ENCODE measurements at places on chromosomes 6 and 20. TPM values are rescaled to one million over a fixed set of nuclear protein-coding genes. Genes with fewer than 3 reads are reported as not detected.

PCSK2 gene
- not detected for total RNA-seq

EPB41L1 gene
- total RNA-seq: 25.3 TPM

EYA2 gene
- total RNA-seq: 0.14 TPM

APOM gene
- total RNA-seq: 1.1 TPM

PI16 gene
- not detected for total RNA-seq

SDHAF4 gene
- total RNA-seq: 15.7 TPM

RIMS4 gene
- 3.2 TPM for total RNA-seq

CDKAL1 gene
- 14.5 TPM for total RNA-seq

DNA sequence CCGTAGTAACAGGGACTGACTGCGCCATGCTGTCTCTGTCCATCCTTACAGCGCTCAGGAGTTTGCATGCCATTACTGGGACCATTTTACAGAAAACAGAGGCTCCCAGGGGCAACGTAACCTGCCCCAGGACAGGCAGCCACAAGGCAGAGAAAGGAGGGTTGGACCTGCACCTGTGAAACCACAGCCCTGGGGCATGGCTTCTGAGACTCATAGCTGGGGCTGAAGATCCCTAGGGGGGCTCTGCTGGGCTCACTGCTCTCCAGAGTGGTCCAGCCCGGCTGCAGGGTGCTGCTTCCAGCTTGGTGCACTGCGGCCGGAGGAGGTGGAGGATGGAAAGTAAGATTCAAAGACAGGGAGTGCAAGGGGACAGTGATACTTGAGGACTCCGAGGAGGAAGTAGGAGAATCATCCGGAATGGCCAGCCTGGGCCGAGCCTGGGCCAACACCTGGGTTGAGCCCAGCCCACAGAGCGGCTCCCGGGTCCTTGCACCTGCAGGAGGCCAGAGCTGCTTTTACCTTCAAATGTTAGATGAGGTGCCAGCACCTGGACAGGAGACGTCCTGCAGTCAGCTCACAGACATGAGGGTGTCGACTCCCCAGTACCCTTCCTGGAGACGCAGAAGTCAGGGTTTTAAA is 183.2 kb downstream of the CDH4 start:
- DNase-seq: no peak

DNA sequence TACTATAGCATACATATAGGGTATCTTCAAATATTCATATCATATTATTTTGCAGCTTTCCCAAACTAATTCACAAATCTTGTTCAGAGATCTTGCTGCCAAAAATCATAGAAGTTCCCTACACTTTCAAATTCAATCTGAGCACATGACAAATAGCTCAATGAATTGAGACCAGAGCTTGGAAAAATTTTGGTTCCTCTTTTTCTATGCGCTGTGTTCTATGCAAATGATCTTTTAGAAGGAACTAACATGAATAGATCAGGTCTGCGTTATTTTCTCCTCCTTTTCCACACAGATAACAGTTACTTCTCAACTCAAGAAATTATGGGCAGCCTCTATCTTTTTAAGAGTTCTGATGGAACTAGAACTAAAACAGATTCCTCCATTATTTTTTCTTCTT is 316.3 kb downstream of the ARHGAP18 start:
- DNase-seq: no peak

GRCh38 chr6:111823831-111824607 is 49.2 kb downstream of the FYN start:
- no peak for DNase-seq

DNA sequence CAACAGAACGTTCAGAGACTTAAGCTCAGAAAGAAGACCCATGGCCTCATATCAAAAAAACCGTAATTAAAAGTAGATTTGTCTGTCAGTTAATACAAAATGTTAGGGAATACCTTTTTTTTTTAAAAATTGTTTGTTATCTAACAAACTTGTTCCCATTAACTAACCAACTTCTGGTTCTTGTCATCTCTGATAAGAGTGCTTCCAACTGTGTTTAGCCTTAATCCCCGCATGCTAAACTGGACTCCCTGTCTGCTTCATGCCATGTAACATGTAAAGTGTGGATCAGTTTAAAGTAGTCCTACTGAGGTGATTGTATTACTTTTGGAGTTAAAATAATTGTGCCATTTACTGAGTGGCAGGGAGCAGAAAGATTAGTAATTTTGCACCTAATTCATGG is 6.3 kb downstream of the JARID2 start:
- no peak for DNase-seq

GRCh38 chr20:20679316-20679715 is 33.1 kb downstream of the RALGAPA2 start:
- DNase-seq: no peak

GRCh38 chr6:144065213-144065660 is 30.1 kb downstream of the SF3B5 start:
- no peak for DNase-seq

GRCh38 chr20:56453352-56453751 is 15.1 kb upstream of the RTF2 start:
- no peak for DNase-seq

DNA sequence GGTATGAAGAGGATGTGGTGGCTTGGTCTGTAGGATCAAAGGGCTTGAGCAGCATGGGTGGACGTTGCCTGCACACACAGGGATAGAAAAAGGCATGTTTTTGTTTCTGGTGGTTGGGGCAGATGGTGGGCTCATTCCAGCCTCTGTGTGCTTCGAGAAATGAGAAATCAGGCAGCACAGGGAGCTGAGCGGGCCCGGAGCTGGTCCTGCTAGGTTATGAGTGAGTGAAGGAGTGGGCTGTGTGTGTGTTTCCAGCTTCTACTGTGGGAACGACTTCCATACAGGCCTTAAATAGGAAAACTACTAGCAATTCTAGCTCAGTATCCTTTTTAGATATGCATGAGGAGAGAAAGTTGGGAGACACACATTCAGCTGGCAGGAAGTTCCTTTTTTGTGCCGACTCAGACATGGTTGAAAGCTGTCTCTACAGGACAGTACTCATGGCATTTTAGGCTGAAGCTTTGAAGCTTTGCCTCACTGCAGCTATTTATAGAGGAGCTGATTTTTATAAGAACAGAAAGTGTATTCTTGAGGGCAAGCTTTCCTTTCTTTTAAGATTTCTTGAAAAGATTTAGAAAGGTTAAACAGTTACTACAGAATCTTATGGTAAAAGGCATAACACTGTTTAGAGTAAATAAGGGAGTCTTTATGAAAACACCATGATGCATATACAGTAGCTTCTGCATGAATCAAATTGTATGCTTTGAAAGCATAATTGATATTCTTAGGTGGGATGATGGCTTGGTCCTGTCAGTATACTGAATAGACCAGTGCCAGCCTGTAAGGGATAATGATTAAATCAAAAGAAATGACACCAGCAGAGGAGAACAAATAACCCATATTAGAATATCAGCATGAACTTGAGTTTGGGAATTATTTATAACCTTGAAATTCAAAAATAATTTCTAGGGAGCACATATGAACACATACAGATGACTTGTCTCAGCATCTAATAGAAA is 104.0 kb upstream of the MAN1A1 start:
- no peak for DNase-seq

GRCh38 chr20:45576995-45577394 is 2.1 kb downstream of the WFDC8 start:
- DNase-seq: no peak

- no peak for DNase-seq
Observed at GRCh38 chr20:63697868-63698545, 1.6 kb downstream of the TNFRSF6B start.

DNA sequence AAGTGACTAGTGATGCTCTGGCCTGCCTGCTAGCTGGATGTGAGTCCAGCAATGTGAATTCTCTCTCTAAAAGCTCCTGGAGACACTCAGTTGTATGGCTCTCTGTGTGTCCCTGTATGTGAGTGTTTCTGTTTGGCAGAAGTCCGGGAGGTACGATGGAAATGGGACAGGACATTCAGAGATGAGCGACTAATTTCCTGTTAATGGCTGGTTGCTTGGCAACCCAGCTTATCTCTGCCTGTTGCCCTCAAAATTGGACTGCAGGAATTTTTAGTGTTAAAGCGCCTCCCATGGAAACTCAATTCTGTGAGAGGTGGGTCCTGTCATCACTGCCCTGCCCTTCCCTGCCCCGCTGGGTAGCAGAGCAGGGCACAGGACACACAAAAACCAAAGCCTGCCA is 136.8 kb upstream of the LRFN2 start:
- DNase-seq: no peak

DNA sequence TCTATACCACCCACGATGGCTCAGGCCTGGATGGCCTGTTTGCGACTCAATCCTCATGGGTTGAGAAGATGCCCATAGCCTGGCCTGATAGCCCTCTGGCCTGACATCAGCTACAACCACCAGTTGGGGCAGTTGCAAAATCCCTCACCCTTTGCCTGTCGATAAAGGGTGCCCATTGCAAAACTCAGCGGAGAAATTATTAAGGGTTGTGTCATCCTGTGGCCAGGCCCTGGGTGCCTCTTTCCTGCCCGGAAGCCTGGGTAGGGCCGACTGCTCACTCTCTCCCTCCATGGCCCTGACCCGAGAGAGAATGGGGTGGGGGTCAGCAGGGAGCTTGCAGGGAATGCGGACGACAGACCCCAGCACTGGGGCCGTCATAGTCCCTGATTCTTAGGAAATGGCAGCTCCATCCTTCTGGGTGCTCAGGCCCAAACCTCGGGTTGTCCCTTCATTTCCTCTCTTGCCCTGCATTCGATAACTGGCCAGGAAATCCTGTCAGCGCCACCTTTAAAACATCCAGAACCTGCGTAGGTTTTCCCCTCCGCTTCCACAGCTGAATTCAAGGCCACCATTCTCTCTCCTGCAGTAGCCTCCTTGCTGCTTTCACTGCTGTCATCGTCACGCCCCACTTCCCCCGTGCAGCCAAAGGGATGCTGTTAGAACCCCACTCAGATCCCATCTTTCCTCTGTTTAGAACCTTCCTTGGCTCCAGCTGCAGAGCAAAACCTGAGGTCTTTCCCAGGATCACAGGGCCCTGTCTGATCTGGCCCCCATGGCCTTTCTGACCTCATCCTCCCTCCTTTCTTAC is 31.1 kb downstream of the CEBPB start:
- DNase-seq: no peak

- no peak for DNase-seq
Observed at GRCh38 chr6:44680202-44680720, 292.8 kb downstream of the CDC5L start.

DNA sequence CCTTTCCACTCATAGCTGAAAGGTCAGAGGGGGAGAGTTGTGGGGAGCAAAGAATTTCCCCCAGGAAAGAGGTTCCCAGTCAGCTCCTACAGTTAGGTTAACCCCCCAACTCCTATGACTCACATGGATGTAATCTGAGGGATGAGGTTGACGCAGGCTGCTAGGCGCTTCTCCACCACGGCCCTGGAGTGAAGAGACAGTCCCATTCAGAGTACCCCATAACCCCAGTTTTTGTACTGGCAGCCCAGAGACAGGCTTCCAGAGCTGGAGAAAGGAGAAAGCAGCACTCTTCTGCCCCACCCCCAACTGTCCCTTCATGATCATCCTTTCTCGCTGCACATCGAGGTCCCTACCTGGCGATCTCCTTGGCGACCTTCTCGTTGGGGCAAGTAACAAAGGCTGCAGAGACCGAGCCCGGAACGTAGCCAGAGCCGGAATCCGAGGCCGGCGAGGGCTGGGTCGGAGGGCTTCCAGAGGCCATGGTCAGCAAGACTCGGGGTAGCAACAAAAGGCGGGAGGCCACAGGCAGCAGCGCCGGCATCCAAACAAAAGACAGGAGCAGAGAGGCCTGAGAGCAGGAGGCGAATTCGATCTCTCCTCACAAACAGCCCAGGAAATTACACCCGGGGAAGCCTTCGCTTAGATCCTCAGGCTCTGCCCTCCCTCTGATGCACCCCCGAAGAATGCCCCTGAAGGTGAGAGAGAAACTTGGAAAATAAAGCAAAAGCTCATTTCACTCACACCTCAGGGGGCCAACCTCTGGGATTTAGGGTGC is 592 bp downstream of the CUTA start:
- DNase-seq: no peak

GRCh38 chr6:152184917-152185574 is 377.6 kb downstream of the ESR1 start:
- no peak for DNase-seq

GRCh38 chr20:47368301-47368700 is 11.8 kb upstream of the ZMYND8 start:
- DNase-seq: no peak

DNA sequence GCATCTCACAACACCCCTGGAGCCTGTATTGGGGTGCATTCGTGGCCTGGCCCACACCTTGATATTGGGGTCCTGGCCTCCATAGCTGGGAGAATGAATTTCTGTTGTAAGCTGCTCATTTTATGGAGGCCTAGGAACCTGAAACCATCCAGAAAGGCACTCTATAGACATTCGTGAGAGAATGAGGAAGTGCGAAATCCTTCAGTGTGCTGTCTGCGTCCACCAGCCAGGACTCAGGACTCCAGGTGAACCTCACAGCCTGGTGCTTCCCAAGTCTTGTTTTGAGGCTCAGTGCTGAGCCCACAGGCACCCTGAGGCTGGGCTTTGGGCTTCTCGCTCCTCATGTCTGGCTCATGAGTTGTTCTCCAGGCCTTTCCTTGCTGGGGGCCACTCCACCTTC is 11.9 kb upstream of the RBBP8NL start:
- DNase-seq: no peak

GRCh38 chr6:107196152-107196551 is 80.8 kb upstream of the BEND3 start:
- no peak for DNase-seq
